NCI-H1694 (cell line): ENCODE measurements at places on chromosomes 6 and 20.

- DNase-seq: no peak
Measured at GRCh38 chr20:45919542-45920399, 7.8 kb upstream of the PLTP start.

GRCh38 chr6:156260815-156261214, 516.4 kb upstream of the ARID1B start:
- DNase-seq: no peak

GRCh38 chr20:39289831-39290230, 327.7 kb downstream of the DHX35 start:
- no peak for DNase-seq

DNA sequence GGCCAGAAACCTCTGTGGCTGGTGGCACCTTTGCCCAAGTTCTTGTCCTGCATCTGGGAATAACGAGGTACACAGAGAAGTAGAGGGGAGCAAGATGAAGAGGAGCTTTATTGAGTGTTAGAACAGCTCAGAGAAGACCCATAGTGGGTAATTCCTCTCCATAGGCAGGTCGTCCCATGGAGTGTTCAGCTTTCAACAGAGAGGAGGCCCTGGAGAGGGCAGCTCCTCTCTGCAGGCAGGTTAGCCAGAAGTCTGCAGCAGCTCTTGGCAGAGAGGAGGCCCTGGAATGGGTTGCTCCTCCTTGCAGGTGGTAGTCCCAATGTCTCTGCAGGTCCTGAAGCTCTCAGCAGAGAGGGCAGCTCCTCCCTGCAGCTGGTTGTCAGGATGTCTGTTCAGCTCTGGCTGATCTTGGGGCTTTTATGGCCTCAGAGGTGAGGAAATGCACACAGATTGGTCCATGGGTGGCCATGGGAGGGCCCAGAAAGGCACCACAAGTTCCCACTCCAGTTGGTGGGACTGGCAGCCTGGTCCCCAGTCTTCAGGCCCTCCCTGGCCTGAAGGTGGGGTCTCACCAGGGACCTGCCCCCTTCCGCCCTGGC, 89.0 kb downstream of the IPCEF1 start:
- no peak for DNase-seq

GRCh38 chr6:157726892-157727628, 96.0 kb upstream of the SNX9 start:
- no peak for DNase-seq
